Fibroblast of mammary gland (primary cell): ENCODE measurements at places on chromosomes 7 and 10.
A peak's percentile ranks its signal among the peaks of the same experiment; 100 is the strongest.

DNA sequence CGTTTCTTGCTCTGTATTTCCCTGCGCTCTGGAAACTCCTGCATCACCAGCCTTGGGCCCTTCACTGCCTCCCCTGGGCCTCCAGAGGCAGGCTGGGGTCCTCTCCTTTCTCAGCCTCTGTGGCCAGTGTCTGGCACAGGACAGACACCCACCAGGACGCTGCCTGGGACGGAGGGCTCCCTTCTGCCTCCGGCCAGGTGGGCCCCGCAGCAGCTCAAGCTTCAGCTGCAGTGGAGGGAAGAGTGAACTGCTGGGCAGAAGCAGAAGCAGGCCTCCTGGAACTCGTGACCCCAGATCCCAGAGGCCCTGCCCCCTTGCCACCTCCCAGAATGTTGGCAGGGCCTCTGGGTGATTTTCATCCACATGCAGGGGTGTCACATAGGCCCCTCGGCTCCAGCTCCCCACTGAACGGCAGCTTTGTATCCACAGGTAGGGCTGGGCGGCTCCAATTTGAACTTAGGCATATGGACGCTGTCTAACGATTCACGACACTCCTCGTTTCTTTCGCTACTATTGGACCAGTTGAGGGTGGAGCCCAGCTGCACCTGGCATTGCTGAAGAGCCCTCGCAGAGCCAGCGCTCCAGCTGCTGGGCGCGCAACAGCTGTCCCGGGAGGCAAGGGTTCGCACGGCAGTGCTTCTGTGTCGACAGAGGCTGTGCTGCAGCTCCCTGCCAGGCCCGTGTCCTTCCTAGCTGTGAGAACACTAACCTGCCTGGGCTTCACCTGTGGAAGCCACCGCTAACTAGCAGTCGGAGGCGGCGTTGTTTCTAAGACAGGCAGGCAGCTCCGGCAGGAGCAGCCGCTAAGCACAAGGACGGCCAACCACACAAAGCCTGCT, 18.4 kb upstream of the GPR146 start:
- DNase-seq: no peak

DNA sequence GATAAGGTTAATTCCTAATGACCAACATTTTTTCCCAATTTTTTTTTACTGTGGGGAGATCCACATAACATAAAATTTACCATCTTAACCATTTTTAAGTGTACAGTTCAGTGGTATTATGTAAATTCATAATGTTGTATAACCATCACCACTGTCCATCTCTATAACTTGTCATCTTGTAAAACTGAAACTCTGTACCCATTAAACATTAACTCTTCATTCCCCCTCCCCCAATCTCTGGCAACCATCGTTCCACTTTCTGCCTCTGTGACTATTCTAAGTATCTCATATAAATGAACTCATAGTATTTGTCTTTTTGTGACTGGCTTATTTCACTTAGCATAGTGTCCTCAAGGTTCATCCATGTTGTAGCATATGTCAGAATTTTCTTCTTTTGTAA, 46.0 kb upstream of the HPS1 start:
- no peak for DNase-seq

GRCh38 chr10:111035542-111035941, 41.3 kb upstream of the ADRA2A start:
- no peak for DNase-seq

DNA sequence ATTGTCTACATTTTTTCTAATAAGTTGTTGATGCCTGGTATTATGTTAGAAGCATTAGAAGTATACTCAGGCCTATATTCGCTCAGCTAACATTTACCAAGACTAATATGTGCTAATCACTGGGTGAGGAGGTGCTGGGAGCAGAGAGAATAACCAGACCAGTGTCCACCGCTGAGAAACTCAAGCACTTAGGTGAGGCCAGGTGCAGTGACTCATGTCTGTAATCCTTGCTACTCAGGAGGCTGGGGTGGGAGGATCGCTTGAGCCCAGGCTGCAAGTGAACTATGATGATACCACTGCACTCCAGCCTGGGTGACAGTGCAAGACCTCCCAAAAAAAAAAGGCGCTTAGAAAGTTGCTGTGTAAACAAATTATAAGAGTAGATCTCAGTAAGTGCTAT, 182.2 kb upstream of the AOAH start:
- no peak for DNase-seq

DNA sequence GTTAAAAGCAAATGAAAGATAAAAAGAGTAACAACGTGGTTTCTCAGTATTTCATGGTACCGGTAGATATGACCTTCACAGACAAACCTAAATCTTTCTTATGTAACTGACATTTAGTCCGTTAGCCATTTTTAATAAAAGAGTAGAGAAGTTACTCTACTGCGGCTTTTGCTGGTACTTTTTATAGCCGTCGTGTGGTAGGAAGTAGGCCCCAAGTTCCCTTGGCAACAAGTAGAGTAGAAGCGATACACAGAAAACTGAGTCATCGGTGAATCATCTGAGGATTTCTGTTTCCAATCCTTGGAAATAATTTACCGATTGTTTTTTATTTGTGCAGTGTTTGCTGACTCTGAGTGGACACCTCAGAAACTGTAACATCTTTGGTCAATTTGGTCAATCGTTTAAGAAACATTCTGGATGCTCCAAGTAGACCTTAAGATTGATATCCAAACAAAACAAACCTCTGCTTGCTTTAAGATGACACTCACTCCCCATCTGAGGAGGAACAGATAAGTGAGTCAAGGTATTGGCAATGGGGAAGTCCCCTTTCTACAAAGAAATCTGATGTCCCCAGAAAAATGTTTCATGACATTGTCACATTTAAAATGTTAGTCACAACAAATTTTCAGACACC, 63.9 kb upstream of the AHR start:
- peak; percentile 97 for DNase-seq

DNA sequence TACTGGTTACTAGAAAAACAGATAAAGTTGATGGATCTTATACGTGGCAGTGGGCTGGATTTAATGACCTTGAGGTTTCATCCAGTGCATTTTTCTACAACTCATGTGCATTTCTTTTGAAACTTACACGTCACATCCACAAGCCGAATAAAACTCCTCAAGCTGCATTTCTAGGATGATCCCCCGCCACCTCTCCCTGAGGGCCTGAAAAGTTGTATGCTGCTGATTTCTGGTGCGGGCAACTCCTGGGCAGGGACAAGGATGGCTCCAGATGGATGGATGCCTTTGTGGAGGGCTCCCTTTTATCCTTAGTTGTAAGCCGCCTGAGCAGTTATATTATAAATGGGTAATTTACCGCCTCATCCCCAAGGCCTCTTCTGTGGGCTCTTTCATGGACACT, 1091.1 kb downstream of the LRMDA start:
- DNase-seq: no peak

- no peak for DNase-seq
Observed at GRCh38 chr7:50341724-50342123, 37.2 kb downstream of the IKZF1 start.

- no peak for DNase-seq
Observed at GRCh38 chr10:53664282-53665019, 891.9 kb upstream of the MBL2 start.
